ENCODE measurements at places on chromosomes 11 and 22.

DNA sequence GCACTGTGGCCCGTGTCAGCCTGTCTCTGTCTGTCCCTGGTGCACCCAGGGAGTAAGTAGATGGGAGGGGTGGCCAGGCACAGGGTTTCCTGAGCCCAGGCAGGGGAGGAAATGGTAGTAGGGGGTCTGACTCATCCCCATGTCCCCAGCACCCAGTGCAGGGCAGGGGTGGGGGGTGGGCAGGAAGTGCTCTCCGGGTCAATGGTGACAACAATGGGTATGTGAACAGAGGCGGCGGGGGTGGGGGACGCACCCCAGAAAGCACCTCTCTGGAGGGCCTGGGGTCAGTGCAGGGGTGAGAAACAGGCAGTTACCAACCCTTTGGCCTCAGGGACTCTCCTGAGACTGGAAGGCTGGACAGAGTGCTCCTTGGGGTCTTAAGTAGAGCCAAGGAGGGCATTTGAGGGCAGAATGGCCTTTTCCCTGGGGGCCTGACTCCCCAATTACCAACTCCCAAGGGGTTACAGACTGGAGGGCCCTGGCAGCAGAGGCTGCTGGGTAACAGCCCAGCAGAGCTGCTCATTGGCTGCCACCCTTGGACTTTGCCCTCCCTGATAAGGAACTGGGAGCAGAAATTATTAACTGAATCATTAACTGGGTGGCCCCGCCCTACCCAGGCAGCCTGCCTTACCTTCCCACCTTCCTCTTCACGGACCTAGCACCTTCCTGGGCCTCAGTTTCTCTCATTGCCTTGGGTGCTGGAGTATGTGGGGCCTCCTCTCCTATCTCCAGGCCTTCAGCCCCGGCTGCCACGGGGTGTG lies 4.2 kb downstream of the MYRF start:
- peak; percentile 26 for DNase-seq

DNA sequence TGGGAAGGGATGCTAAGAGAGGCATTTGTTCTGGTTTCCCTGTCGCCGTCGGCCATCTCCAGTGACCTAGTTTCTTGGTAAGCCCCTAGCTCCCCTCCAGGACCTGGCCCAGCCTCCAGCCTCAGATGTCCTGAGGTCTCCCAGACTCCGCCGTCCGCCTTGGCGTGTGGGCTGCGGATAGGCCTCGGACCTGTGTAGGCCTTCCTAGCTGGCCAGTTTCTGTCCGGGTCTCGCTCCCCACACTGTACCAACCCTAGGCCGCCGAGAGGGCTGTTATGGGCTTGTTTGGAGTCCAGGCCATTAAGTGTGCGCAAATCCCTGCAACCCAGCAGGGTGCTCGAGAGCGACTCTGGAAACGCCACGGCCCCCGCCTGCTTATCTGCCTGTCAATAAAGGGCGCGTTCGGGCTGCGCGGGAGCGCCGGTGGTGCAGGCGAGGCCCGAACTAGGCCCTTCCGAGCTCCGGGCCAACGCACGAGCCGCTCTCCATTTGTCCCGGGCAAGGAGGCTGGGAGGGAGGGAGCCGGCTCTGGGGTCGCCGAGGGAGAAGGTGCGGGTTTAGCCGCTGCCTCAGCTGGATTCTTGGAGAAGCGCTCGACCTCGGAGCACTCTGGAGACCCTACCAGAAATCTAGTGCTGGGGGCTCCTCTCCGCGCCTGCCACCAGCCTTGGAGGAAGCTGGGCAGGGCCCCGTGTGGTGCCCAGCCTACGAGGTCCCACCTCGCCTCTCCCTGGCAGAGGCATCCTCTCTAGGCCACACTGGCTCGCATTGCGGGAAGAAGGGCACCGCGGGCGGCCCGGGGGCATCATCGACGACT lies 8.7 kb upstream of the PAX6 start:
- no peak for DNase-seq

DNA sequence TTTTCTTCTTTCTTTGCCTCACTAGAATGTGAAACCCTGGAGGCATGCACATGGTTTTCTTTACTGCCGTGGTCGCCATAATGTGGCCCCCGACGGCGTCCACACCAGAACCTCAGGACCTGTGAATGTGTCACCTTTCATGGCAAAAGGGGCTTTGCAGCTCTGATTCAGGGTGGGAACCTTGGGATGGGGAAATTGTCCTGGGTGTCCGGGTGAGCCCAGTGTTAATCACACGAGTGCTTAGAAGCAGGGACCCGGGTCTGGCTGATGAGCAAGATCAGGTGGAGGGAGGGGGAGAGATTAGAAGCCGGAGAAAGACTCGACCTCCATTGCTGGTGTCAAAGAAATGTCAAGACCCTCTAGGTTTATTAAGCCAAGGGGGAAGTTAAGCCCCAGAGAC lies 74.7 kb upstream of the SHISAL1 start:
- no peak for DNase-seq

DNA sequence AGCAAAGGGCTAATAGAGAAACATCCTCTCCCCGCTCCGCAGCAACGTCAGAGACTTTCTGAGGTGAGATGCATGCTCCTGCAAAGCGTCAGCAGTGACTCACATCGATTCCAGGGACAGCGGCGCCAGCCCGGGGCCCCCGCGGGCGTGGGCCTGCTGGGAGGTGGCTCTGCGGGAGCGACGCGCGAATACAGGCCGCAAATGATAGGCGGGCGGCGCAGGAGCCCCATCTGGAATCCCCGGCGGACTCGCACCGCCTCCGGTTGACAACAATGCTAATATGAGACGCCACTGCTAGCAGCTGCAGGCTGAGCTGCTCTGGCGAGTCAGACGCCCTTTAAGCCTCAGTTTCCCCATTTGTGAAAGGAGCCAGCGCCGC lies 557 bp downstream of the RANGAP1 start:
- peak; percentile 94 for DNase-seq

DNA sequence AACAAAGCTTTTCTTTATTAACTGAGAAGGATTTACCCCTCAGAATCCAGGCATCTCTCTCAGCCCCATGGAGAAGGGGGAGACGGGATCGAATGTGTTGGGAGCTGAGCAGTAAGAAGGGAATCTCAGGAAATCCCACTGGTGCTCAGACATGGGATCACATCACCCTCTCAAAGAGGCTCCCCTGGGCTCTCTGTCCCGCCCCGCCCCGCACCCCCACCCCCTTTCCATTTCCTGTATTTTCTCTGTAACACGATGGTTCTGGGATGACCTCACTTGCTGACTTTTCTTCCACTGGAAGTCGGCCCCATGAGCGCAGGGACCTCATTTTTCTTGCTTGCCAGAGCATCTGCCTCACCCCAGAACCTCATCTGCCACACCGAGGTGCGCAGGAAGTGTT lies 100.0 kb downstream of the RPS6KA4 start:
- no peak for DNase-seq

DNA sequence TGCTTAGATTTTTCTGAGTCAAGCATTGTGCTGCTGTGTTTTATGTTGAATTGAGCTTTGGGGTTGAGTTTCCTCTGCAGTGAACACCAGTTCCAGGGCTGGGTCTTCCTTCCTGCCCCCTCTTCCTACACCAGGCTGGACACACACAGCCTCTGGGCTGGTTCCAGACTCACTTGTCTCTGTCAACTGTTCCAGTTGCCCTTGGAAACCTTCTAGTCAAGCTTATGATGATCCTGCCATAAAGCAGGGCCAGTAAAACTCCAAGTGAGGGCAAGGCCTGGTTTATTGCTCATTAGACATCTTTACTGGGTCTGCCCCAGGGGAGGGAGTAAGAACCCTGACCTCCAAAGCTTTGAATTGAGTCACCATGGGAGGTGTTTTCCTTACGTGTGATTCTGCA lies 61.1 kb downstream of the KIAA1671 start:
- no peak for DNase-seq

GRCh38 chr11:9081153-9081552 lies 10.2 kb downstream of the SCUBE2 start:
- DNase-seq: no peak

- no peak for DNase-seq
Measured at GRCh38 chr22:46827136-46827780, 64.8 kb downstream of the TBC1D22A start.

DNA sequence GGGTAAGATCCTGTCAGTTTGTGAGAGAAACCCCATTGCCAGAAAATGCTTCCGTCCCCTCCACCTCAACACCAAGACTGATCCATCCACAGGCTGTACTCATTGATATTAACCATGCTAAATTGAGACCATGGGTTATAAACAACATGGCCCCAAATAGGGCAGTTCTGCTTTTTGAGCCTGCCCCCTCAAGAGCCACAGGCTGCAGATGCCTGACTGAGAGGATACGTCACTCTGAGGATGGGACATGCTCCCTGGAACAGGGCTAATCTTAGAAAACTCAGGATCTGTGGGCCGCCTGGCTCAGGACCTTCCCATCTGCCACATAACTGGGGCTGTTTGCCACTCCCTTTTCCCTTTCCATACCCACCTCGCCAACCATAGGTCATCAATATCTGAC lies 99.8 kb downstream of the MICAL2 start:
- no peak for DNase-seq

DNA sequence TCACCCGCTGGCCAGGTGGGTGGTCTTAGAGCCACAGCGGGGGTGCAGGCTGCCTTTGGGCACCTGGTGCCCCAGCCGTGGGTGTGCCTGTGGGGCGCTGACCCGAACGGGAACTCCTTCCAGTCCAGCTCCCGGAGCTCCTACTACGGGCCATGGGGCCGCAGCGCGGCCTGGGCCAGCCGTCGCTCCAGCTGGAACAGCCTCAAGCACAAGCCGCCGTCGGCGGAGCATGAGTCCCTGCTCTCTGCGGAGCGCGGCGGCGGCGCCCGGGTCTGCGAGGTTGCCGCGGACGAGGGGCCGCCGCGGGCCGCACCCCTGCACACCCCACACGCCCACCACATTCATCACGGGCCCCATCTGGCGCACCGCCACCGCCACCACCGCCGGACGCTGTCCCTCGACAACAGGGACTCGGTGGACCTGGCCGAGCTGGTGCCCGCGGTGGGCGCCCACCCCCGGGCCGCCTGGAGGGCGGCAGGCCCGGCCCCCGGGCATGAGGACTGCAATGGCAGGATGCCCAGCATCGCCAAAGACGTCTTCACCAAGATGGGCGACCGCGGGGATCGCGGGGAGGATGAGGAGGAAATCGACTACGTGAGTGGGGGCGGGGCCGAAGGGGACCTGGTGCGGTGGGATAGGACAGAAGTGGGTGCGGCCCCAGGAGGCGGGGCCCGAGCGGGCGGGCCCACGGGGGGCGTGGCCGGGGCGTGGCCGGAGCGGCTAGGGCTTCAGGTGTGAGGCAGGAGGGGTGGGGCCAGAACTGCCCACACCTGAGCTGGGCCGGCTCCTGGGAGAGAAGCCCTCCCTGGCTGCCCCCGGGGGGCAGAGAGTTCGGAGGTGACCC lies 91.5 kb downstream of the CACNA1I start:
- DNase-seq: peak; percentile 88

GRCh38 chr11:68524681-68525080 lies 64.1 kb downstream of the PPP6R3 start:
- DNase-seq: no peak

DNA sequence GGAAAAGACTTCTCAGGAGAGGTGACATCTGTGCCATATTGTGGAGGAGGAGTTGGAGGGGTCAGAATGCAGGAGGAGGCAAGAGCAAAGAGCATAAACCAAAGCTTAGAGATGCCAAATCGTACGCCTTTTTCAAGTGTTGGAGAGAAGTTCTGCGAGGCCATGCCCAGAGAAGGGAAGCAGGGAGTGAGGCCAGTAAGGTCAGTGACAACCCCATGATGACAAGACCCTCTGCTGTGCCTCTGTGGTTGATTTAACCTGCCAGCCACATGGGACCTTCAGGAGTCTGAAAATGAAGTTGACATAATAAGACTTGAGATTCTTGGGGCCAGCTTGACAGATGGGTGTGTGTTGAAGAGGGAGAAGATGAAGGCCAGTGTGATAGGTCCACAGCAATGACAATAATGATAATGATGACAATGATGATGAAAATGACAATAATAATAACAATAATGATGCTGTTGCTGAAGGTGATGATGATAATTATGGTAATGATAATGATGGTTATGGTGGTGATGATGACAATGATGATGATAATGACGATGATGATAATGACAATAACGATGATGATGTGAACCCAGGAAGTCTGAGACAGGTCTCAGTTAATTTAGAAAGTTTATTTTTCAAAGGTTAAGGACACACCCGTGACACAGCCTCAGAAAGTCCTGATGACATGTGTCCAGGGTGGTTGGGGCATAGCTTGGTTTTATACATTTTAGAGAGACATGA lies 152.6 kb upstream of the B3GAT1 start:
- DNase-seq: no peak

DNA sequence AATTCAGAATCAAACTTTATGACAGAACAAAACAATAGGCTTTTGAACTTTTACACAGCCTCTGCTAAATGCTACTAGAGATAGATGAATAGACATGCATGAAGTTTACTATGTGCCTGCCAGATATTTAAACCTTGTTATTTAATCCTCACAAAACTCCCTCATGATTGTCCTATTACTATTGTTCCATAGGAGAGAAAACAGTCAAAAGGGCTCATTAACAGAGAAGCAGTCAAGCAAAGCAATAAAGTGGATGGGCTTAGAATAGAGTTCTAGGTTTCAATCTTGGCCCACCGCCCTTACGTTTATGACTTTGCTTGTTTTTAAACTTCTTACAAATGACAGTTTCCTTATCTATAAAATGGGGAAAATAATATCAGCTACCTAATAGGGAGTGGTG lies 12.9 kb downstream of the CWC15 start:
- DNase-seq: no peak

DNA sequence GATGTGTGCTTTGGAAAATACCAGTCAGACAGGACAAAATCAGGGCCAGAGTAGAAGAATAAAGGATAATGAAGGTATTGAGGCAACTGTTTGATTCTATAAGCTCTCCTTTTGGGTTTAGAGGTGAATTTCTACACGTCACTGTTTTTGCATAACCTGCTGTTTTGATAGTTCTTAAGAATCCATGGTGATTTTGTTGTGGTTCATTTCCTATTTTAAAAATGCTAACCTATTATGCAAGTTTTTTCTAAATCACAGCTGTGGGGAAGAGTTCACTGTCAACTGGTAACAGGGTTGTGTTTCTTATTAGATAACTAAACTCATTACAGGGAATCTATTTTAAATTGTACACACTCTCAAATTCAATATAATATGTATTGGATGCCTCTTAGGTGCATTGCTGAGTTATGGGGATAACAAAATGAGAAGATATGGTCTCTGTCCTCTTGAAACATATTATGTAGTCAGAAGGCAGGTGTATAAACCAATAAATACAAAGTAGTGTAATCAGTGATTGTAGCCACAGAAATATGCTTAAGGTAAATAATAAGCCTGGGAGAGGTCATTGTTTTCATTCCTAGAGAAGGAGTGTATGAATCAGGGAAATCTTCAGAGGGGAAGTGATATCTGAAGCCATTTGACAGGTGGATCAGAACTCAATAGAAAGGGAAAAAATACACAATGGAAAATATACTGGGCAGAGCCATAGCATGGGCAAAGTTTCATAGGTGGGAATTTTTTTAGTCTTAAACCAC lies 192.5 kb downstream of the FAT3 start:
- DNase-seq: no peak
